ENCODE measurements at places on chromosomes 5 and 9. TPM values are rescaled to one million over a fixed set of nuclear protein-coding genes. Genes with fewer than 3 reads are reported as not detected.

DNA sequence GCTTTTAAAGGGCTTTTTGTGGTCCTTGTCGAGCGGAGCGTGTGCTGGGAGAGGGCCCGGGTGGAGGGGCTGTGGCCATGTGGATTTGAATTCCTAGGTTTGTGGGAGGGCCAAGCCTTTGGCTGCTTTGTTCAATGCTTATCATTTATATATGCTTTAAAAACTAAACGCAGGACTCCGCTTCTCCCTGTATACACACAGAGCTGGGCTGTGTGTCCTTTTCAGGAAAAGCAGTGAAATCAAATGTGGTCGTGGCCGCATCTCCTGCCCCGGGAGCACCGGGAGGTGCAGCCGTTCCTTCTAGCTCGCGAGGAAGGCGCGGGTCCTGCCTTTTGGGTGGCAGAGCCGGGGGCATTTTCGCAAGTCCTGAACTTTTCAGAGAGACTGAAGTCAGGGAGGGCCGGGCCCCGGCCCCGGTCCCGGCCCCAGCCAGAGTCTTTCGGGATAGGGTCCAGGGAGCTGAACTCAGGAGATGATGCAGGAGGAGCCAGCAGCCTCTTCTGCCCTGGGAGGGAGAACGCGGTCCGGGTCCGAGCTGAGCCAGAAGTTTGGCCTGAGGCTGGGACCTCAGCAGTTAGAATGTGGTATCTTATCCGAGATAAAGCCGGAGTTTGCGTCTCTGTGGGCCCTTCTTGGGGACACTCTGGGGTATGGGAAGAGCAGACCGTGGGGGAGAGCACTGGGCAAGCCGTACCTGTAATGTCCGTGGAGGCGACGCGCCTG lies 158.8 kb downstream of the C9orf152 start:
- DNase-seq: no peak

DNA sequence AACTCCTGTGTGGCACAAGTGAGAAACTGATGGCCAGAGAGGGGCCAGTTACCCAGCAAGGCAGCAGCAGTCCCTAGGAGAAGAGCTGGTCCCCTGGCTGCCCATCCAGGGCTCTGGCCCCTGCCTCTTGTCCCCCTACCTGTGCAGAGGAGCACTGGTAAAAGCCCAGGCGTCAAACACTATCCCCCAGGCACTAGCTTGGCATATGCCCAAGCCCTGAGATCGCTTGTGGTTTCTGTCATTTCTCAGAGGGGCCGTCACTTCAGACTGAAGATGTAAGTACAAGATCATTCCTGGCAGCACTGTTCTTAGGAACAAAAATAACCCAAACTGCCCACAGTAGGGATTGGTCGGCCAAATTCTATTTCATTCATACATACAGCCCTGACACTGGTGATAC lies 53.9 kb downstream of the COL15A1 start:
- DNase-seq: peak; percentile 65

DNA sequence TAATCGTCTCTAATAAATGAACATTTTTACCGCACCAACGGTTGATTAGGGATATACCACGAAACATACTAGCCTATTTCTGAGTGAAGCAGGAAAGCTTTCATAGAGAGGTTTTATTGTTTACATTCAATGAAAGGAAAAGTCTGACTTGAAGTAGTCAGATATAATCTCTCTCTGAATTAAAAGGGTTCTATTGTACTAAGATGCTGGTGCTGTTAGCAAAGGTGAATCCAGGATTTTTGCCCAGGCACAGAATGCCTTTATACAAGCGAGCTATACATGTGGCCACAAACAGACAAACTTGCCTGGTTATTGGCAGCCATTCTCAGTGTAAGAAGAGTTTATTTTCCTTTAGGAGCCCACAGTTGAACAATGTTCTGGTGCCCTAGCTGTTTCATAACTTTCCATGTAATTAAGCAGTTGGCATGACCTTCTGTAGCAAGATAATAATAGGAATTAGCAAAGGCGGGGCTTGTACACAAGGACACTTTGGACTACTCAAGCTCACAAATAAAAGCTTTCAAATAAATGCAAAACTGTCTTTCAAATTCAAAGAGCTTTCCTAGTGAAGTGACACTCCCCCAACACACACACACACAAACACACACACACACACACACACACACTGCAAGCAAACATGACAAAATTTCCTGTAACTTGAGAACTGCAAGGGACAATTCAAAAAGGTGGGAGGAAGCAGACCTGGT lies 198.7 kb upstream of the MAP3K1 start:
- no peak for DNase-seq

- DNase-seq: no peak
Measured at GRCh38 chr5:7018198-7018597, 305.0 kb downstream of the TENT4A start.

DNA sequence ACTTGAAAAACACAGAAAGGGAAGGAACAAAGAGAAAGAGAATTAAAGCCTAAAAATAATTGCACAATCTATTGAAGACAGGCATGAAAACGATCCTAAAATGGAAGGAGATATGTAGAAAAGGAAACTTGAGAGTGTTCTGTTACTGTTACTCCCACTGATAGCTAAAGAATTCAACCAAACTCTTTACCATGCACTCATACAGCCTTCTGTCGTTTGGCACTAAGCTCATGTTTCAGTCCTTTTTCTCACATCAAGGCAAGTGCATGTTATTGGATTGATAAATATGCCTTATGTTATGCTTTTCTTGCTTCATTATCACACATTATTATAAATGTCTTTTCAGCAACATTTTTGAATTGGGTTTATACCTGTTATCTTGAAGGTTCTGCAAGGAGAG lies 696.5 kb downstream of the EFNA5 start:
- DNase-seq: no peak

- no peak for DNase-seq
Measured at GRCh38 chr5:92552206-92553160, 1028.5 kb downstream of the NR2F1-AS1 start.

DNA sequence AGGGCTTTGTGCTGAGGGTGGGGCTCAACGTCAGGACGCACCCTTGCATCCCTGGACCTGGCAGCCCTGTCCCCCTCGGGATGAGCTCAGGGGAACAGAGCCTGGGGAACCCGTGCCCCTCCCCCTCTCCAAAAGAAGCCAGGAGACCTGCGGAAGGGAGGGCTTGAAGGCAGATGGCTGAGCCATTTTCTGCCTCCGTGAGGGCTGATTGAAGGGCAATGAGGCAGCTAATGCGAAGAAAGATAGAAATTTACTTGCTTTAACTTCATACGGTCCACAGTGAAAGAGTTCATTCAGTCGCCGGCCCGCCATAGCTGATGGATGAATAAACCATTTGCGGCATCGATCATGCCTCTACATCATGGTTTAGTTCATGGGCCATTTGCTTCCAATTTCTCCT lies 28.8 kb downstream of the ASS1 start:
- DNase-seq: no peak

- no peak for DNase-seq
Measured at GRCh38 chr9:135198586-135199285, 111.3 kb downstream of the OLFM1 start.

- no peak for DNase-seq
Measured at GRCh38 chr9:131517761-131518190, 13.3 kb downstream of the UCK1 start.

IL9 gene
- not detected for total RNA-seq

DNA sequence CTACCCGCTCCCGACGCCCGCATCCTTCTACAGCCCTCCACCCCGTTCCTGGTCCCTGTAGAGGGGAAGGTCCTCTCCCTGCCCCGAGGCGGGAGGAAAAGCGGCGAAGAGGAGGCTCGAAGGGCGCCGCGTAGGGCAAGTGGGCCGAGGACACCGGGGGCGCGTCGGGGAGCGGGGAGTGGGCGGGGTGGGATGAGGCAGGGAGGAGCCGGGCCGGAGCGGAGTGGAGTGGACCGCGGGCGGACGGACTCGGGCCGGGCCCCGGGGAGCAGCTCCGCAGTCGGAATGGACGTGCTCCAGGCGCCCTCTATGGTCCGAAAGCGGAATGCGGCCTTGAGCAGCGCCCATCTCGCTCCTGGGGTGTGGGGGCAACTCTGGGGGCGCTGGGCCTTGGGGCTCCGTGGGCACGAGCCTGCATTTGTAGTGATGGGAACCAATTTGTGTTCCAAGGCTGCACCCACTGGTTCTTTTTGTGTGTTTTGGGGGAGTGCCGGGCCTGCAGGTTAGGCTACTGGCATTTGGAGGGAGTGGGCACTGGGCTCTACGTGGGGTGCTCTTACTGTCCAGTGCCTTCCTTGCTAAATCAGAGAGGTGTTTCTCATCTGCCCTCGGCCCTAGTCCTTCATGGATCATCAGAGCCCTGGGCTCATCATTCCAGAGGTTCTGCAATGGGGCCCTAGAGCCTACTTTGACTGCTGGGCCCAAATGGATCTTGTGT lies 7.3 kb downstream of the IRX1 start:
- peak; percentile 36 for DNase-seq

DNA sequence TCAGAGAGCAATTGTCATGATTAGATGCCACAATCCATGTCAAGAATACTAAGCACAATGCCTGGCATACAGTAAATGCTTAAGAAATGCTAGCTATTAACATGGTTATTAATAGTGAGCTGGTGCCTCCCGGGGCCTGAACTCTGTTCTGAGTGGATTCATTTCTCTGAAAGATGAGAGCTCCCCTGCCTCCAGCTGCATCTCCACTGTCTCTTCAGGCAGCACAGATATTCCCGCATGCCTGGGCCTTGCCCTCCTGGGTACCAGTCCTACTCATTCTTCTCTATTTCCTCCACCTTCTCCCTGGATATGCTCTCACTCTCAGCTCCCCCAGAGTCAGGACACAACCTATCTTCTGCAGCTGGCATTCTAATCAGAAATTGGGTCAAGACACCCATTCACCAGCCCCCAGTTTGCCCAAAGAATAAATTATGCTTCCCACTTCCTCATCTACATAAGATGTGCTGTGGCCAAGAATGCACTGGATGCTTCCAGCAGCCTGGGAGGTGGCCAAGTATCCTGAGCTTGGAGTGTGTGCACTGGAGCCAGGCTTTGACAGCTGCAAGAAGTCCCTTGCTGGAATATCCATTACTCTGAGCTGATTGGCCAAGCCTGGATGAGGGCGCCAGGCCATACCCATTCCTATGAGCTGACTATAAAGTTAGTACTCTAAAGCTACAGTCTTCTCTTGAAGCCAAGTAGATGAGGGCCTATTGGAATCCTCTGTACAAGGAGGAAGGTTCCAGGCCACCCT lies 669.0 kb downstream of the ACTL7B start:
- DNase-seq: peak; percentile 43

SVEP1 gene
- total RNA-seq: 9.8 TPM
